ENCODE measurements at places on chromosomes 6 and 20. TPM values are rescaled to one million over a fixed set of nuclear protein-coding genes. Genes with fewer than 3 reads are reported as not detected.

- DNase-seq = no peak
Measured at GRCh38 chr20:64040231-64041039, 4.5 kb downstream of the C20orf204 start.

GRCh38 chr20:10554285-10554684, 119.2 kb downstream of the SLX4IP start:
- DNase-seq = no peak

- DNase-seq = no peak
Measured at GRCh38 chr6:19835605-19836004, 1.6 kb upstream of the ID4 start.

GRCh38 chr20:57361517-57361916, 10.5 kb downstream of the RAE1 start:
- DNase-seq = peak; percentile 47

The RPS6KA2 gene
- 76.6 TPM for polyA plus RNA-seq

The GGTLC1 gene
- polyA plus RNA-seq = not detected

DNA sequence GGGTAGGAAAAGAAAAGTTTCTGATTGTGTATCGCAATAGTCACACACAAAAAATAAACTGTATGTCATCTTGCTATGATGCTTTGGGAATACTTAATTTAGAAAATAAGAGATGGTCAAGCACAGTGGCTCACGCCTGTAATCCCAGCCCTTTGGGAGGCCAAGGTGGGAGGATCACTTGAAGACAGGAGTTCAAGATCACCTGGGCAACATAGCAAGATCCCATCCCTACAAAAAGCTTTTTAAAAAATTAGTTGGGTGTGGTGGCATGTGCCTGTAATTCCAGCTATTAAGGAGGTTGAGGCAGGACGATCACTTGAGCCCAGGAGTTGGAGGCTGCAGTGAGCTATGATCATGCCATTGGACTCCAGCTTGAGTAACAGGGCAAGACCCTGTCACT, 27.6 kb downstream of the MAP7 start:
- no peak for DNase-seq

DNA sequence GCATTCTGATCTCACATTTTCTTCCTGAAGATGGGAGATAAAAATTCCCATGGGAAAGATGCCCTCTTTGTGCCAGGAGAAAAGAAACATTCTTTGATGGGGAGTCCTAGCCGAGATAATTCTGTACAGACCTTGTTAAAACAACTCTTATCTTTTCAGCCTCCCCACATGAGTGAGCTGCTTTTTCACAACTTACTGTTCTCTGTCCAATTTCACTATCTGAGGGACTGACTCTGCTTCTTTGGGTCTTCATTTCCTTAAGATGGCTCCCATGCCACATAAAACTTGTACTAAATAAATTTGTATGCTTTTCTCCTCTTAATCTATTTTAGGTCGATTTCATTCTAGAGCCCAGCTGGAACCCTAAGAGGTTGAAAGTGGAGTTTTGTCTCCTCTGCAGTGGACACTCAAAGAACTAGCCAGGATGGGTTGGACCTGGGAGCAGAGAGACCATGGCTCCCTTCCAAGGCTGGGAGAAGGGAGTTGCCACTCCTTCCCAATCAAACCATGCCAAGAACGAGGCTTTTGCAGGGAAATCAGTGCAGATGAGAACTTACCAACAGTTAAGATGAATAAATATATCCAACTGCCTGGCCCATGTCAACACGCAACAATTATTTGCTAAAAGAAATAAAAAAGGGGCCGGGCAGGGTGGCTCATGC, 285.8 kb upstream of the SULF2 start:
- no peak for DNase-seq

The WASF1 gene
- polyA plus RNA-seq = 15.7 TPM

The E2F1 gene
- polyA plus RNA-seq = 2.6 TPM

The SLC17A4 gene
- polyA plus RNA-seq = not detected

GRCh38 chr20:13284830-13285229, 63.8 kb downstream of the ISM1 start:
- no peak for DNase-seq

GRCh38 chr6:47344022-47344421, 34.3 kb upstream of the TNFRSF21 start:
- DNase-seq = no peak

DNA sequence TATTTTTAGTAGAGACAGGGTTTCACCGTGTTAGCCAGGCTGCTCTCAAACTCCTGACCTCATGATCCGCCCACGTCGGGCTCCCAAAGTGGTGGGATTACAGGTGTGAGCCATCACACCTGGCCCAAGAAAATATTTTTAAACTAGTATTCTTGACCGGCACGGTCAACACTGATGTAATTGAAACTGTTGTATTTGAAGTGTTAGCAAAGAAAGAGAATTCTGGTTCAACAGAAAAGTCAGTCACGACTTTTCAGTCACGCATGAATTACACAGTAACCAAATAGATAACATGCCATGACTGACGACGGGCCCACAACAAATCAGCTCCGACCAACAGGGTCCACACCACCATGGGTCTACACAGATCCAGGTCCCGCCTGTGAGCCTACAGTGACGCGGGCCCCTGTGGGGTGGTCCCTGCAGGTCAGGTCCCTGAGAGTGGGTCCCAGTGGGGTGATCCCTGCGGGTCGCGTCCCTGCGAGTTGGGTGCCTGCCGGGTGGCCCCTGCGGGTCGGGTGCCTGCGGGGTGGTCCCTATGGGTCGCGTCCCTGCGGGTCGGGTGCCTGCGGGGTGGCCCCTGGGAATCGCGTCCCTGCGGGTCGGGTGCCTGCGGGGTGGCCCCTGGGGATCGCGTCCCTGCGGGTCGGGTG, 1.0 kb downstream of the GMEB2 start:
- no peak for DNase-seq

GRCh38 chr6:21739241-21739640, 145.7 kb downstream of the SOX4 start:
- no peak for DNase-seq

DNA sequence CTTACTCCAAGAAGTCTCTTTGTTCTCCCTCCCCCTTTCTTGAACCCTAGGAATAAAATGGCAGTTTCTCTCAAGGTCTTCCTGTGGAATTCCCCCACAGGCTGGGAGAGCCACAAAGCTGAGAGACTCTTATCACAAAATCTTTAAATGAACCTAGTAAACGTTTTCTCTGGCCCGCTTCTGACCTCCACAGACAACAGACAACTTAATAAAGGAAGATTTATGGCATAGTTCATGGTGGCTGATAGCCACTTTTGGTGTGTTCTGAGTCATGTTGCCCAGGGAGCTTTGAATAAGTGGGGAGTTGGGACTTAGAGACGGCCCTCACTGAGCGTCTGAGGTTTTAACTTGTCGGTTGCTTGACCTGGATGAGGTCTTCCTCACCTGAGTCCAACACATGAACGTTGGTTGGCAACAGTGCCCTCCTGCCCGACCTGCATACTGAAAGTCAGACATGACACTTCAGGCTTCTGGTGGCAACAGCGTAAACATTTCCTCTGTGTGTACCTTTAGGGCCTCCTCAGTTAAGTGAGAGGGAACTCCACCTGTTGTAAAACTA, 124.1 kb downstream of the FOXO3 start:
- no peak for DNase-seq

DNA sequence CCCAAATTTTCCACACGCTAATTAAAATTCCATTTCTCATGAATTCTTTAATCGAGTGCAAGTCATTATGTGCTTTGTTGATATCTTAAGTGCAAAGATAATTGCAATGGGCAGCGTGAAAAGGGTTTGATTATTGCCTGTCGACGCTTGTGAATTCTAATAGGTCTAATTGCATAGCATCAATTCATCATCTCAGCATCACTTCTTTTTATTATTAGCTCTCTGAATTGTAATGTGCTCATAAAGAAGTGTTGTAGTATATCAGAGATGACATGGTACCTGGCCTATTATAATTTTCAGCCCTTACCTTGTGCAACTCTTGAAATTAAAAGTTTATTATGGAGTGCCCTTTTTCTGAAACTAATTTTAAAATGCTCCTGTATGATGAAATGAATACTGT, 866.8 kb upstream of the FLRT3 start:
- no peak for DNase-seq

The BEND3 gene
- polyA plus RNA-seq = 0.81 TPM

GRCh38 chr6:12844284-12845223, 128.0 kb downstream of the PHACTR1 start:
- DNase-seq = no peak

DNA sequence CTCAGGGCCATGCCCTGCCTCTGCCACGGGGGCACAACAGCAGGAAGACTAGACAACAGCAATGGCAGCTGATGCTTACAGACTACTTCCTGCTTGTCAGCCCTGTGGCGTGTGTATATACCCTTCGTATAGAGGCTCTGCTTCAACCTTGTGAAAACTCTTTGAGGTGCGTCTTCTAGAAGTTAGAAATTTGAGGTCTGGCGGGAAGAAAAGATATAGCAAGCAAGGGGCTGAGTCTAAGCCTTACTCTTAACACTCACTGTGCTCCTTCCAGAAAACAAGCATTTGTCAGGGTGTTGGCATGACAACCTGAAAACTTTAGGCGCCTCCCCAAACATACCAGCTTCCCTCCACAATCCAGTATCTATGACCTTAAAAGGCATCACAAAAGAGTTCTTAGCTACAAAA, 33.3 kb downstream of the JPH2 start:
- no peak for DNase-seq

DNA sequence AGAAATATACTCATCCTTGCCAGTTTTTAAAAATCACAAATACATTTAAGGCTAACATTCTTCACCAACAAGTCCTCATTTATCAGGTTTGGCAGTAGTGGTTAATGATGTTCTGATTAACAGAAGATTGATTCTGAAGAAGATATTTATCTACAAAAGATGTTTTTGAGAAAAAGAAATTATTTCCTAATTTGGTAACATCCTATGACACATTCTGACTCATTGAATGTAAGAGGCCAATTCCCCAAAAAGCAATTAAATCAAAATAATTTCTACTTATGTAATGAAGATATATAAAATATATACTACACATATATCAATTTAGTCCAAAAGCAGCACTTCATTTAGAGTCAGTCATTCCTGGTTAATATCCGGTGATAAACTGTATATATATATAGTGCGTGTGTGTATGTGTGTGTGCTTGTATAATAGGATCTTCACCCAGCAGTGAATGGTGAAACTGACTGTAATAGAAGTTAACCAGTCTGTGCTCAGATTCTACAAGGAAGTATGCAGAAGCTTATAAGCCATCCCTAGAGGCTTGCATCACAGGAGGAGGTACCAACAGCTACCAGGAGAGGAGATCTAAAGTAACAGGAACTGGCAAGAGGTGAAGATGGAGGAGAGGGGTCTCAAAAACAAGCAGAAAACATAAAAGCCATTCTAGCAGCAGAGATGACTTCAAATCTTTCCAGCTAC, 82.9 kb upstream of the MARCKS start:
- peak; percentile 15 for DNase-seq

GRCh38 chr6:20211037-20211940, 980 bp downstream of the MBOAT1 start:
- no peak for DNase-seq

DNA sequence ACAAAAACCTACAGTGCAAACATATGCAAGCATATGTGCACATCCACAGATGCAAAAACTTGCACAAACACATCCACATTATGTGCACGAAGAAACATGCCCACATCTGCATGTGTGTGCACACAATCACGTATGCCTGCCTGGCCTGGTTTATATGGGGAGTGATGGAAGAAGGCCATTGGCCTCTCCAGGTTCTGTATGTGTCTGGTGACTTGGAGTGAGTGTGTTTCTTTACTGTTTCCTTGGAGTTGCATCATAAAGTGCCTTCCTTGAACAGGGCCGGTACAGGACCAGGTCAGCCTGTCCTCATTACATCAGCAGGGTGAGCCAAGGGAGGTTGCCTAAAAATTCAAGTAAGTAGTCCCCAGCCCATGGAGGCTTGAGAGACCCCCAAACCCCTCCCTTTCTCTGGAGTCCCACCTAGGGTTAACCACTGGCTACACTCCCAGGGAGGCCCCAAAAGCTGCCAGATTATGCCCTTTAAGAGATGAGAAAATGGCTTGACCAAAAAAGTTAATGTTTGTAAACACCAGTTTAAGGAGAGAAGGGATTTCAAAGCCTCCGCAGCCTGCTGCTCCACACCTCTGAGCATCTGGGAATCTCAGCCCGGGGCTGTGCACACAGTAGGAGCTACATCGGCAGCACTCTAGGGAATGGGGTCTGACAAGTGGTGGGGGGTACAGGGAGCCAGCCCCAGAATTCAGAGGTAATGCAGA, 140.8 kb downstream of the VEGFA start:
- DNase-seq = peak; percentile 50

The TBX18 gene
- 0.69 TPM for polyA plus RNA-seq

- no peak for DNase-seq
Measured at GRCh38 chr6:169857343-169858292, 106.2 kb downstream of the ERMARD start.

The ULBP2 gene
- 7.9 TPM for polyA plus RNA-seq

DNA sequence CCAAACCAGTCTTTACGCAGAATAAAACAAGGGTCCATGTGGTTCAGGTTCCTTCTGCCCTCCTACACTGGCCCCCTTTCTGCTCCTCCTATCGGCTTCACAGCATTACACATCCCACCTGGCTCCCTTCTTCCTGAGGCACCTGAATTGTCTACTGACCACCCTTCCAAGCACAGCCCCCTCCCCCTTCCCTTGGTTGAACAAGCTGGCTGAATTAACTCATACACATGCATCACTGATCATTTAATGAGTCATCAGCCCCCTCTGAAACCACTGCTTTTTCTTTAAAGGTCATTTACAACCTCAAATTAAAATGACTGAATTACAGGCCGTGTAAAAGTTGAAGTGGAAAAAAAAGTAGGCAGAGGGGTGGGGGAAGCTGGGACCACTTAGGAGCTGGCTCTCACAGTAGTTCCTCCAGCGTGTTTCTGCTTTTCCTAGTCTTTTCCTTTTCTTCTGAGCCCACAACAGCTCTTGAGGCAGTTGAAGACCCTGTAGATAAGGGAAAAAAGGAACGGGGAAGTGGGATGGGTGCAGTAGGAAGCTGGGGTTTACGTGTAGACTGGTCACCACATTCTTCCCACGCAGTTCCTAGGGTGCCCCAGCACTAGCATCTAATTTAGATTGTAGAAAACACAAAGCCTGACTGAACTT, 67.6 kb downstream of the FYN start:
- DNase-seq = no peak

The ELOVL2 gene
- 2.9 TPM for polyA plus RNA-seq

DNA sequence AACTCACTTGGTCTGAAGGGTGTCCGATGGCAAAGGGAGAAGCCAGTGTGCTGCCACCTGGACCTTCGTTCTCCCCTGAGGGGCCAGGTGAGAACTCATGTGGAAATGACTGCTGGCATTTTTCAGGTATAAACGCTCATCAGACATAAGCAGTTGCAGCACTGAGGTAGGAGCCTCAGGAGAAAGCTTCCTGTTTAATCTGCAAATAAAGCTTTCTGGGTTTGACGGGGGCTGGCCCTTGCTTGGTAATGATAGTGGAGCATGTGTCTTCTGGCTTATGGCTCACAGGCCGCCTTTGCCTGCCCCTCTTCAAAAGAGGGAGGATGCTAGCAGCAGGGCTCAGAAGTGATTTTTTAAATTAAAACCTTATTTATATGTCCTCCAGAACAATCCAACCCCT, 122.1 kb upstream of the SLC24A3 start:
- no peak for DNase-seq

All from AG04450 (cell line).